Kidney (tissue), 22 donors: ENCODE measurements at places on chromosomes 2 and 18. TPM values are rescaled to one million over a fixed set of nuclear protein-coding genes. Genes with fewer than 3 reads are reported as not detected.
A peak's percentile ranks its signal among the peaks of the same experiment; 100 is the strongest.

GRCh38 chr2:11498543-11499034 lies 32.6 kb upstream of the E2F6 start:
- DNase-seq = no peak

DNA sequence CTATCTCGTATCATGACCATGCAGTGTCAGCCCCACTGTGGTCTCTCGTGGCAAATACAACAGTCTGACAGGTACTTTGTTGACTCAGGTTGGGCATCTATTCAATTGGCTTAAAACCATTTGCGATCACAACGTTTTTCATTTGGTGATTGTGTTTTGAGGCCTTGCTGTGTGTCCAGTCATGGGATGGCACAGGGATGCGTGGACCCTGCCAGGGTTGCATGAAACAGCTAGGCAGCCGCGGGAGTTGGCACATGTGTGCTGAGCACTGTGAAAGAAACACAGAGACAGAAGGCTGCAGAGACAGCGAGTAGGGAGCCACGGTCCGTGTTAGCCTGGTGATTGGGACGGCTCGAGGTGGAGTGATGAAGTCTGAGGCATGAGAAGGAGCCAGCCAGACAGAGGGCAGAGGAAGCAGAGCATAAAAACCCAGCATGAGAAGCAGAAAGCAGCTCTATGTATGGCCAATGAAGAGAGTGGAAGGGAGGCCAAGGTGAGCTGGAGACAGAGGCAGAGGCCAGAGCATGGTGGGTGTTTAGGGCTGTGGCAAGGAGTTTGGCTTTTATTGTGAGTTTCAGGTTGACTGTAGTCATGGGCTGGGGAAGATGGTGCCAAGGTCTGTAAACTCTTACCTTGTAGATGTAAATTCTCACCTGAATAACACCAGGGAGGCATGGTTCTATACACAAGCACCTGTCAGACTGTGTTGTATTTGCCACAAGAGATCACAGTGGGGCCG lies 31.8 kb upstream of the IL1R1 start:
- DNase-seq = no peak

DNA sequence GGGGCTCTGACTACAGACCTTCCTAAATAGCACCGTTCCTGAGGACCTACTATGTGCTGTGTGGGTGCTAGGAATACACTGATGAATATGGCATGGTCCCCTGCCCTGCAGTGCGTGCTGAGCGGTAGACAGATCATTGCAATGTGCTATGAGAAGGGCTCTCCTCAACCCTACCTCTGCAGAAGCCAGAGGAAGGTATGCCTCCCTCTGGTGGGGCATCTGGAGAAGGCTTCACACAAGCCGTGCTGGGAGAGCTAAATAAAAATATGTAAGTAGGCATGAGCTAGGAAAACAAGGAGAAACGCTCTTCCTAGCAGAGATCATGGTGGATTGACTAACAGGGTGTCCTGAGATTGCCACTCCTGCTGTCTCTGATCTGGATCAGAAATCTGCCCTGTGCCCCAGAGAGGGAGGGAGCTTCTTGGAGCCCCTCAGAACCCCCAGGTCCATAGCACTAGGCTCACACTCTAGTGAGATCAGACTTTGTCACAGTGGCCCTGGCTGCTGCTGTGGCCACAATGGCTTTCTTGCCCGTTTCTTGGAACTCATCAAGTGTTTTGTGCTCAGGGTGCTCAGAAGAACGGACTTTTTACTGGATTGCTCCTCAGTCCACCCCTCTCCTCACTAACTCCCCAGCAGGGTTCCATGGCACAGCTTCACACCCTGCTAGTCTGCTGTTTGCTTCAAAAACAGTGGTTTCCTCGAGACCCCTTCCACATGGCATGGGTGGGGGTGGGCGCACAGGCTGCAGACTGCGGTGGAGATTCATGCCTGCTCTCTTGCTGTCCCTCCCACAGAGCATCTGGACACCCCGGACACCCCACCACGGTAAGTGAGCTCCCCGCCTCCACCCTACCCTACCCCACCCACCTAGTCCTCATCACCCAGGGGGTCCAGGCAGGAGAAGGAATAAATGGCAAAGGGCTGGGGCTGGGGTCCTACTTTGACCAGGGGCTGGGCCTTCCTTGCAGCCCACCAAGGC lies 14.2 kb downstream of the SIGLEC15 start:
- DNase-seq = no peak

- peak; percentile 59 for DNase-seq
These were observed 260.8 kb downstream of the TGIF1 start for GRCh38 chr18:3710712-3711301.

DNA sequence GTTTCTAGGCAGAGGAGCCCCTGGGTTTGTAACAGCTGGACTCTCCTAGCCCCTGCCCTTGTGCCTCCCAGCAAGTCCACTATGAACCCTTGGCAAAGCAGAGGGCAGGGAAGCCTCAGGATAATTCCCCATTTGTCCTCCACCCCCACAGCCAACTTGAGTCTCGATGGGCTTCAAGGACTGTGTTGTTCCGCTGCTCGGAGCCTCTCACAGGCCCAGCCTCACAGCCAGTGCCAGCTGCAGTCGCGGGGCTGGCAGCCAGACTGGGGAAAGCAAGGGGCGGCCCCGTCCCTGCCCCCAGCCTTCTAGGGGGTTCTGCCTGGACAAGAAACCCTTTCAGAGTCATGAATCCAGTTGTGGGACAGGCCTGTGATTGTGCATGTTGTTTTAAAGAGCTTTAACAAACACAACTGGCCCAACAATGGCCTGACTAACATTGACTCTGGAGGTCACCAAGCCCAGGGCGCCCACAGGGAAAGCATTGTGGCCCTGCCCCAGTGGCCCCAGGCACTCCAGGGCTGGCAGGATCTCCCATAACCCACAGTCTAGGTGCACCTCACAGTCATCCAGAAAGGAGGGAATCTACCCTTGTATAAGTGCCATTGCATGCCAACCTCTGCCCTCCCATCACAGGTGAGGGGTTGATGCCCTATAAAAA lies 71.8 kb upstream of the DAPL1 start:
- no peak for DNase-seq

GRCh38 chr18:48975817-48976649 lies 25.3 kb upstream of the SMAD7 start:
- DNase-seq = peak; percentile 83

DNA sequence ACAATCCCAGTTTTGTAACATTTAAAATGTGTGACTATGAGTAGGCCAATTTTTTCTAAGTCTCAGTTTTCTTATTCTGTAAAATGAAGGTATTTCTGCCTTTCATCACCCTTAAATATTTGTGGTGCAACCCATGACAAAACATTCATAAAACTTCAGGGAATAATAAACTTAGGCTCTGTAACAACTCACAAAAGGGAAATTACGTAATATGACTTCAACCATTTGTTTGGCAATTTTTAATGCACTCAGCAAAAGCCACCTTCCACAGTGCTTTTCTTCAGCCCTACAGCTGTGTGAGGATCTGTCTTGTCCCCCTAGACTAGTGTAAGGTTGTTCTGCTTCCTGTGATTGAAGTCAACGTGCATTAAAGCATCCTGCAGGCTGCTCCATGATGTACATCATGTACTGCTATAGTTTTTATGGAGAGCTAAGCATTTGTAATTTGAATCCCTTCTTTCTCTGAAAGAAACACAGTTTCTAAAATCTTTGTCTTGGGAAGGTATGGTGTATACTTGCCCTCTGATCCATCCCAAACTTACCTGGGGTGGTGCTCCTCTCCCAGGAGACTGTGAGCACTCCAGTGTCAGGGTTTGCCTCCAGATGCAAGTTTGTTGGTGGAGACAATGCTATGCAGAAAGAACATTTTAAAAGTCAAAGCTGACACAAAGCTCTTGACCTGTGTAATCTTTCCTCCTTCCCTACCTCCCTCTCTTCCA lies 39.1 kb downstream of the FN1 start:
- DNase-seq = no peak

GRCh38 chr2:64947885-64948284 lies 41.3 kb upstream of the SLC1A4 start:
- DNase-seq = no peak

DNA sequence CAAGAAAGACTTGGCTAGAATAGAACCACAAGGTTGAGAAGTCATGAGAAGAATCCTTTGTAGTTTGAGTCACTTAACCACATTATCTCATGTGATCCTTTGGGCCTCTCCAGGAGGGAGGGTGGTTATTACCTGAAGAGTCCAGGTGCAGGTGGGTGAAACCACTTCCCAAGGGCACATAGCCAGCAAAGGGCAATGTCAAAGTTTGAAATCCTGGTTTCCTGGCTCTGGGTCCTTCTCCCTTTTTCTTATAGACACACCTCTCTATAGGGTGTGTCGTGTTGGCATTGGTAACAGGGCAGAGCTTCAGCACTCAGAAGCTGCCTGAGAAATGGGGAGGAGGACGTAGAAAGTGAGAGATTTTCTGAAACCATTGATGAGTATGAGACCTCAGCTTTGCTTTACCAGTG lies 137.9 kb downstream of the MGAT5 start:
- DNase-seq = no peak

DNA sequence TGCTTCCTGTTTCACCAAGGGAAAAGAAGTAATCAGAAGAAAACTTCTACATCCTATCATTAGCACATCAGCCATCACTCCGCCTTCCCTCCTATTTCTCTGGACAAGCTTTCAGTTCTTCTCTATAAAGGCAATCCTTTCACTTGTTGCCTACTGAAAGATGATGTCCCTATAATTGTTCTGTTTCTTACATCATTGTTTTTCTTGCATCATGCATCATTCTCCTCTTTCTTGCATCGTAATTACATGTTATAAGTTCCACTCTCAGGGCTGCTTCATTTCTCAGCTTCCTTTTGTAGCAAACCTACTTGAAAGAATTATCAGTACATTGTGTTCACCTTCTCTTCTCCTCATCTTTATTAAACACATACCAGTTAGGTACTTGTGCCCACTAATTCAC lies 7.2 kb downstream of the SLC30A6 start:
- no peak for DNase-seq

DNA sequence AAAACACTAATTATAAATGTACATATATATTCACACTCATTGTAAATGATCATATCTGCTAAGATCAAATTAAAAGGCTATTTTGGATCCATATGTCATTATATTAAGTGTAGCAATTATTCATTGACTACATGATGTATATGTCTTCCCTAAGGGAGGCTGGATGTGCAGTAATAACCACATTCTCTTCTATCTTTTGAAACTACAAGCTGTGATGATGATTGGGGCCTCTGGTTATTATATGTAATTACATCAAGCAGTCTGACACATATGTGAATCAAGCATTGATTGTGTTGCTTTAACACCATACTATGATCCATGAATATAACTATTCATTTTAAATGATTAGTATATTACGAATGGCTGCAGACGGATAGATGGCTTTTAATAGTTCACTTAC lies 1973.4 kb downstream of the SUCLG1 start:
- no peak for DNase-seq

- no peak for DNase-seq
These were observed 605.3 kb upstream of the ZNF804A start for GRCh38 chr2:183993052-183993451.

DNA sequence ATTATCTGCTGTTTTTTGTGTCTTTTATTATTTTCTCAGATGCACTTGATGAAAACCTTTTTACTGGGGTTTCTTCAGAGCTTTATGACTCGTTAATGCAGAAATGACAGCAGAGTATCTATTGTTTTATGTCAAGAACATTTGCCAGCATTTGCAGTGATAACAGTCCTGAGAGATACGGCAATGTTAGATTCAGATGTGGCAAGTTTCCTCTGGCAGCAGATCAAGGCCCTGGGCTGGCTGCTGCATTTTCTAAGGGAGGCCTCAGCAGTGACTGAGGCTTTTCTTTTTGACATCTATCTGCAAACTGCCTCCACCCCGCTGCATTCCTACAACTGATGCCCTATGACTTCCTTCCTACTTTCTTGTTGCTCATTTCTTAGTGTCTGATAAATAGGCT lies 40.2 kb downstream of the EFEMP1 start:
- no peak for DNase-seq

GRCh38 chr18:60755134-60755533 lies 382.6 kb upstream of the MC4R start:
- DNase-seq = no peak

DNA sequence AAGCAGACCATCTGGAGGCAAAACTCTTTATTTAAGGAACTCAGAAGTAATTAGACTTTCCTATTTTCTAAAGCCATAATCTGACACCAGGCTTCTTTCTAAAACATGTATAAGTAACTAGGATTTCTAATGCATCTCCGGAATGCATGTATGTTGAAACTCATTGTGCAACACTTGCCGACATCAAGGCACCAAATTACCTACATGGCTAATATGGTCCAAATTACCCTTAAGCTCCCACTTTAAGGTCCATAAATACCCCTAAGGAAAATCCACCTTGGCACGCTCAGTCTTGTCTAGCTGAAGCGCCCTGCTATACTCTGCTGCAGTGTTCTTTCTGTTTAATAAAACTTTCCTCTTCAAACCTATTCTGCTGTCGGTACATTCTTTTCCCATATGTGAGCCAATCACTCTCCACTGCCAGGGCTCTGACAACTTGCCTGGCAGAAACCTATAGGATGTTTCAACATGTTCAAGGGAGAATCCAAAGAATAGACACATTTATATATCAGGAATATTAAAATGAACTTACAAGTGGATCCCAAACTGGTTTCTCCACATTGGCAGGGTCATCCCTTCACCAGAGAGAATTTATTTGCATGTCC lies 171.9 kb downstream of the GALNT1 start:
- DNase-seq = no peak

- no peak for DNase-seq
These were observed 74.7 kb upstream of the TLK1 start for GRCh38 chr2:171235262-171235881.

DNA sequence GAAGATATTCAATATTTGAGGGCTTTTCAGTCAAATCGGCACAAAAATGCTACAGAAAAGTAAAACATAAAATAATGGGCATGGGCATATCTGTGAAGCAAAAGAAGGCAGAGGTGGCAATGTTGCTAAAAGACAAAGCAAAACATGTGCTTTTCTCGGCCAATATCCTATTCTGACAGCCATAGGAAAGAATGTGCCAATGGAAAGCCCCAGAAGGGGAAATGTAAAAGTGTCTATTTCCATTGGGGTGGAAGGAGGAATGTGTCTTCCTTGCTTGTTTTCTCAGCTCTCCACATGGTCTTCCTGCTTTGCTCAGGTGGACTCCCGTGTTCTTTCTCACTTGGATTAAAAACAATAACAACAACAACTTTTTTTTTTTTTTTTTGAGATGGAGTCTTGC lies 13.7 kb upstream of the PER2 start:
- DNase-seq = no peak

The FRZB gene
- 12.9 TPM for total RNA-seq

The CCDC148 gene
- 21.0 TPM for total RNA-seq

The SETBP1 gene
- total RNA-seq = 71.7 TPM

The LDLRAD4 gene
- total RNA-seq = 42.3 TPM

The UGT1A10 gene
- not detected for total RNA-seq

The SLC5A7 gene
- 0.88 TPM for total RNA-seq

The CIB4 gene
- not detected for total RNA-seq

The SOWAHC gene
- 11.8 TPM for total RNA-seq

The C2orf66 gene
- not detected for total RNA-seq

The BOLL gene
- total RNA-seq = not detected

The TRPM8 gene
- total RNA-seq = 2.5 TPM

The CLEC4F gene
- 0.72 TPM for total RNA-seq

The NR4A2 gene
- 2.4 TPM for total RNA-seq
